ENCODE measurements at places on chromosomes 11 and 22. TPM values are rescaled to one million over a fixed set of nuclear protein-coding genes. Genes with fewer than 3 reads are reported as not detected.

GRCh38 chr22:48477031-48477721 is 1350.5 kb downstream of the BRD1 start:
- H3K36me3 ChIP-seq: no peaks in the 10 kb centered on the region
- H3K27me3 ChIP-seq: no peaks in the 10 kb centered on the region
- DNase-seq: no peak
- H3K27ac ChIP-seq: no peak overlapping the region

DNA sequence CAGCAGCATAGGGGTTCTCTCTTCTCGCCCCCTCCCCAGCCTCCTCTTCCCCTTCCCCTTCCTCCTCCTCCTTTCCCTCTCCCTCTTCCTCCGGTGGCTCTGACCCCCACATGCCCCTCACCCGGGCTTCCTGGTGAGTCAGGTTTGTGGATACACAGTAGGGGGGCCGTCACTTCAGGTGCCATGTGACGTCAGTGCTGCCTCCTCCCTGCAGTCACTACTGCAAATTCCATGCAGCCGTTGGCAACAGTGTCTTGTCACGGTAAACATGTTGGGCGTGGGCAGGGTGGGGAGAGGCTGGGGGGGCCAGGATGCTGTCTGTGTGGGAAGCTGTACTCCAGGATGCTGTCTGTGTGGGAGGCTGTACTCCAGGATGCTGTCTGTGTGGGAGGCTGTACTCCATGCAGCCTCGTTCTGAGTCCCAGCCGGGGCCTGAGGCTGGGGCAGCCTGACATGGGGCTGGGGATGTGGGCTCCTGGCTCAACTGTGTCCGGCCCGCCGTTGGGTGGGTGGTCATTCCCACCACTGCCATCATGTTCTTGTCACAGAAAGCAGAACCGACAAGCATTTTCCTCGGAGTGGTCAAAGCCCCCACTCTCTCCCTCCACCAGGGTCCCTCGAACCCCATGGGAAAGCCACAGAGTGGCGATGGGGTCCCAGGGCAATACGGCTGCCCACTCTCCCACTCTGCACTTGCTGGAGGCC is 2.4 kb upstream of the MUC2 start:
- no peak overlapping the region for H3K27ac ChIP-seq
- no peaks in the 10 kb centered on the region for H3K36me3 ChIP-seq
- H3K27me3 ChIP-seq: peaks cover 3% of the 10 kb centered on the region
- no peak for DNase-seq
- H3K4me1 ChIP-seq: no peaks in the 10 kb centered on the region
- H3K4me3 ChIP-seq: no peak overlapping the region

- no peaks in the 10 kb centered on the region for H3K27me3 ChIP-seq
- peaks cover 38% of the 10 kb centered on the region for H3K36me3 ChIP-seq
- peak overlapping the region; percentile 84 for H3K27ac ChIP-seq
- peak; percentile 89 for DNase-seq
Measured at GRCh38 chr11:44568658-44569473, 3.4 kb downstream of the CD82 start.

DNA sequence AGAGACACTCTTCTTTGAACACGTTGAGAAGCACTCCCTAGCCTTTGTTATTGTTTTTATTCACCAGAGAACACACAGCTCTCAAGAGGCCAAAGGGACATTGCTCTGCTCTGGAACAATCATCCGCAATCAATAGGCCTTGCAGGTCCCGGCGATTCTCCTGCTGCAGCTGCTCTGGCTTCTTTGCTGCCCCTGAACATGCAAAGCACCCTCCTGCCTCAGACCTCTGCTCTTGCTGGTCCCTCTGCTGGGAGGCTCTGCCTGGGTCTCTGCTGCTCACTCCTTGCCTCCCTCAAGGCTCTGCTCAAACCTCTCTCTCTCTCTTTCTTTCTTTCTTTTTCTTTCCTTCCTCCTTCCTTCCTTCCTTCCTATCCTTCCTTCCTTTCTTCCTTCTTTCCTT is 232.7 kb downstream of the DSCAML1 start:
- DNase-seq: no peak
- H3K36me3 ChIP-seq: no peaks in the 10 kb centered on the region
- H3K27ac ChIP-seq: no peak overlapping the region
- H3K27me3 ChIP-seq: peaks cover 2% of the 10 kb centered on the region

DNA sequence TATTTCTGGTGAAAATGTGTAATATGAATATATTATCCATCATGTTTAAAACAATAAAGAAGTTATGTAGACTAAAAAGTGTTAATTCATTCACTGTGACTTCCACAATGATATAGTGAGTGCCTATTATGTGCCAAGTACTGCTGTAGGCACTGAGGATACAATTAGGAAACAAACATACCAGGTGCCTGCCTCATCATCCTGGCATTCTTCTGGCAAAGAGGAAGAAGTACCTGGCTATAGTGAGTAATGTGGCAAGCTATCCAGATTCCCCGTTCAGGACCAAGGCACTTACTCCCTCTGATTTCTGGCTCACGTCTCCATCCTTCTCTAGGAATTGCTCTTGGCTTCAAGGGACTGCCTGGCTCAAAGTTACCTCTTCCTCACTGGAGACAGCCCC is 77.5 kb upstream of the CLMP start:
- no peaks in the 10 kb centered on the region for H3K4me1 ChIP-seq
- no peak overlapping the region for H3K4me3 ChIP-seq
- H3K27me3 ChIP-seq: peaks cover 4% of the 10 kb centered on the region
- H3K27ac ChIP-seq: no peak overlapping the region

DNA sequence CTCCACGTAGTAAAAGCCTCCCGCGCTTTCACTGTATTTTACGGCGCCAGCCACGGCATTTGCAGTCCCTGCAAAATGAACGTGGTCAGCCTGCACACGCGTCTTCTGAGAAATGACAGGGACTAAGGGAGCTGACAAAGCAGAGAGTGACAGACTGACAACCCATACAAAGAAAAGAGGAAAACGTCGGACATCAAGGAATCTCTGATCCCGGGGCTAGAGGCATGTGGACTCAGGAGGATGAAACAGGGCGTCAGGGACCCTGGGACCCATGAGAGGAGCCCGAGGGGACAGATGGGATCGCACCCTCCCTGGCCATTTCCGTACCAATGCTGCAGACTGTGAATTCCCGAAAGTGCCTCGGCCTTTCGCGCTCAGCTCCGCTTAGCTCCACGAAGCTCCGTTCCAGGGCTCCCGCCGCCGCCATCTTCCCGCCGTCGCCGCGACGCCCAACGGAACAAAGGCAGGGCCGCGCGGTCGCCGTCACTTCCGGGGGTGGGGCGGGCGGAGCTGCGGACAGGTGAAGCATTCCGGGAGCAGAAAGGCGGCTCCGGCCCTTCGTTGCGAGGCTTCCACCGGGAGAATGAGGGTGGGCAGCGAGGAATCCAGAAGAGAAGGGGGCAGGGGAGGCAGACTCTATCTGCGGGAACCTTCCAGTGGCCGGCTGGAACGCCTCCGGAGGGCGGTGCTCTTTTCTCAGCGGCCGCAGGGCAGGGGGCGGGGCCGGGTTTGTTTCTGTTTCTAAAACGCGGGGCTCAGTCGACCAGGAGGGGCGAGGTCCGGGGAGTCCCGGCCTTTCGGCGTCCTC is at the start of gene NUP160:
TSS of gene NUP160 (minus strand) at position 459 of the 808 bp plus-strand sequence. CDS start at position 427, 32 bp downstream.
- DNase-seq: peak; percentile 92
- peak within 1 kb of the TSS; percentile 97 for H3K27ac ChIP-seq
- peak within 1 kb of the TSS; percentile 91 for H3K4me3 ChIP-seq
- peaks cover 44% of the 10 kb centered on the region for H3K4me1 ChIP-seq

DNA sequence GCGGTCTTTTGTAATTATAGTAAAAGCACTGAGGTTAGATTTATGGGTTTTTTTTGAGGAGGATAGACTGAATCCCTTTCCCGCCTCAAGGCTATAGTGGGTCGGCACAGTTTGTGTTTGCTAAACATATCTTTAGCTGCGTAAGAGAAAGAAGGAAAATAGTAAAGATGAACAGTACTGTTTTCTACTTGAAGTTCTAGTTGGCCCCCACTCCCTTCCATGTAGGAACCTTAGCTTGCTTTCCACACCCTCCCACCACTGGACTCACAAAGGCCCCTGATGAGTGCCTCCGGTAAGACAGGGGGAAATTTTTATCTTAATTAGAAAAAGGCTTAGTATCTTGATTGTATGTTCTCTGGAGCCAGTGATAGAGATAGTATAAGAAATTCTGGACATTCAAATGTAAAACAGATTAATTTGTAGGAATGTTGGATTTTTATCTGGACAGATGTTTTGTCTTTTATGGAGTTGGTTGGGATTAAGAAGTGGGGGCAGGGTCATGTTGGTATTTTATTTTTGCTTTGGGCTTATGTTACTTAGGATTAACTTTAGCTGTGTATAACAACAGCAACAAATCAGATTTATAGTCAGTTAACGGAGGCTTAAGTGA is 49.4 kb downstream of the PTPRJ start:
- peaks cover 68% of the 10 kb centered on the region for H3K4me1 ChIP-seq
- no peak overlapping the region for H3K4me3 ChIP-seq
- no peaks in the 10 kb centered on the region for H3K27me3 ChIP-seq
- no peak for DNase-seq
- H3K27ac ChIP-seq: peak overlapping the region; percentile 27

DNA sequence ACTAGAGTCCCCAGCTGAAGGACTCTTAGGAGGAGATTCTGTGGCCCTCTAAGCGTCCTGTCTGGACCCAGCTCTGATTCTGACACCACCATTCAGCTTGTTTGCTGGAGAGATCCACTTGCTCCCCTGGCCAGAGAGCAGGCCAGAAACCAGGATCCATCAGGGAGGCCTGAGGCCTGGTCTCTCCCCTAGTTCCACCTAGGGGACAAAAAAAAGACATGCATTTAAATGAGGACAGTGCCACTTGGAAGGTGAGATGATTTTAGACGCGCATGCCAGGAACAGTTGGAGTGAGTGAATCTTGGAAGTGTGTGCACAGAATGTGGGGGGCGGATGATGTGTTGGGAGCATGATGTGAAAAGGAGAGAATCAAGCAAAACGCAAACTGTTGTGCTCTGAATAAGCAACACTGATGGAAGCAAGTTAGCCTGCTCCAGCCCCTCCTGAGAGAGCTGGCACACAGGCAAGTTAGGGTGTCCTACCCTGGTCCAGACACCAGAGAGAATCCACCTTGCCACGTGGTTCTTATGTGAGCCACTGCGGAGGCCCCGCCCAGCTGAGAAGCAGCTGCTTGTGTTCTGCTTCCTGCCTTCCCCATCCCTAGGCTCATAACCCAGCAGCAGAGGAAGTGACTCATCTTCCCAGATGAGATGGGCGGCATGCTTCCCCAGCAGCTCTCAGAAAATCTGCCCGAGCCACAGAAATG is 8.0 kb upstream of the SLCO2B1 start:
- peak overlapping the region; percentile 89 for H3K27ac ChIP-seq
- H3K4me3 ChIP-seq: peak overlapping the region; percentile 42
- peaks cover 22% of the 10 kb centered on the region for H3K27me3 ChIP-seq
- H3K4me1 ChIP-seq: peaks cover 58% of the 10 kb centered on the region
- peak; percentile 86 for DNase-seq
- H3K36me3 ChIP-seq: no peaks in the 10 kb centered on the region

- no peaks in the 10 kb centered on the region for H3K4me1 ChIP-seq
- no peaks in the 10 kb centered on the region for H3K36me3 ChIP-seq
- H3K27me3 ChIP-seq: peaks cover 9% of the 10 kb centered on the region
Measured at GRCh38 chr11:34860034-34860433, 56.1 kb downstream of the APIP start.

- no peaks in the 10 kb centered on the region for H3K4me1 ChIP-seq
- H3K4me3 ChIP-seq: no peak overlapping the region
- DNase-seq: no peak
- H3K27me3 ChIP-seq: peaks cover 17% of the 10 kb centered on the region
- H3K36me3 ChIP-seq: no peaks in the 10 kb centered on the region
Measured at GRCh38 chr11:31850365-31850764, 39.2 kb upstream of the PAX6 start.

GRCh38 chr11:78549624-78550409 is 24.8 kb downstream of the NARS2 start:
- no peak for DNase-seq
- no peaks in the 10 kb centered on the region for H3K27me3 ChIP-seq
- H3K4me3 ChIP-seq: no peak overlapping the region
- H3K27ac ChIP-seq: no peak overlapping the region
- peaks cover 10% of the 10 kb centered on the region for H3K36me3 ChIP-seq
- peaks cover 4% of the 10 kb centered on the region for H3K4me1 ChIP-seq

DNA sequence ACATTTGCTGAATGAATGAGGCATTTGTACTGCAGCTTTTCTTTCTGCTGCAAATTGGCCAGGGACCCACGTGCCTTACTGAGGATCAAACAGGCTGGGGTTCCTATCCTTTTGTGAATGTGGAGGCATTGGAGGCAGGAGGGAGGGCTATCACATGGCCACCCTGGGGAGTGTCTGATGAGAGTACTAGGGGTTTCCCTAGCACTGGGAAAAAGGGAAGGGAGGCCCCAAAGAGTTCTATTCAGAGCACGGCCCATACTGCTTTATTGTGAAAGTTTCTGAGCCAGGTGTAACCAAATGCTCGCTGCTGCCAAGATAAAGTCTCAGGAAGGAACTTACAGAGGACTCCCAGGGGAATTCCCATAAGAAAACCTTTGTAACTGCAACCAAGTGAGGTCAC is 78.4 kb upstream of the ANO1 start:
- H3K4me1 ChIP-seq: no peaks in the 10 kb centered on the region
- DNase-seq: no peak
- H3K36me3 ChIP-seq: no peaks in the 10 kb centered on the region
- H3K27me3 ChIP-seq: peaks cover 4% of the 10 kb centered on the region

DNA sequence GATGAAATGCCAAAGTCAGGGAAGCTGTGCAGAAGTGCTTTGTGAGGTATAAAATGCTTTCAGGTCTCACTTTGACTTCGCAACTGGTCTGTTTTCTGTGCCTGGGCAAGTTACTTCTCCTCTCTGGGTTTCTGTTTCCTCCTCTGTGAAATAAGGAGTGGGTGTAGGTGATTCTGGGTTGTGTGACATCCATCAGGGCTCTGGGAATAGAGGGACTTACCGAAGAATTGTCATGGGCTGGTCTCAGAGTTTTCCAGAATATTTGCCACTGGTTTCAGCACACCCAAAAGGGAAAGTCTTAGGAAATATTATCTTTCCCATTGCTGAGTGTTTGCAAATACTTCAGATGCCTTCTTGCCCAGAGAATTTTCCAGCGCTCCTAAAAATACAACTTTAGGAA is 118.4 kb downstream of the KIAA1671 start:
- H3K4me1 ChIP-seq: peaks cover 89% of the 10 kb centered on the region
- H3K36me3 ChIP-seq: peaks cover 3% of the 10 kb centered on the region
- H3K4me3 ChIP-seq: peak overlapping the region; percentile 80
- H3K27me3 ChIP-seq: no peaks in the 10 kb centered on the region
- H3K27ac ChIP-seq: peak overlapping the region; percentile 95

The NLRP14 gene
- total RNA-seq: 0.13 TPM

The ACTN3 gene
- total RNA-seq: not detected

The MOGAT2 gene
- not detected for total RNA-seq

The LDLRAD3 gene
- total RNA-seq: not detected

The SPECC1L gene
- total RNA-seq: 59.7 TPM

The HPS4 gene
- total RNA-seq: 32.2 TPM

All from activated CD8-positive, alpha-beta T cell treated with anti-CD3 and anti-CD28 coated beads, Interleukin-2, amount 10 ng/mL, durations not matched to agents 7 days and 5 days (primary cell).